ENCODE measurements at places on chromosomes 7 and 10.

GRCh38 chr7:86933295-86933845 is 126.1 kb downstream of the ELAPOR2 start:
- no peak for DNase-seq

GRCh38 chr7:159317294-159317693 is 172.6 kb upstream of the VIPR2 start:
- no peak for DNase-seq

GRCh38 chr7:1130021-1130990 is 29.7 kb downstream of the ZFAND2A start:
- DNase-seq, result no peak

DNA sequence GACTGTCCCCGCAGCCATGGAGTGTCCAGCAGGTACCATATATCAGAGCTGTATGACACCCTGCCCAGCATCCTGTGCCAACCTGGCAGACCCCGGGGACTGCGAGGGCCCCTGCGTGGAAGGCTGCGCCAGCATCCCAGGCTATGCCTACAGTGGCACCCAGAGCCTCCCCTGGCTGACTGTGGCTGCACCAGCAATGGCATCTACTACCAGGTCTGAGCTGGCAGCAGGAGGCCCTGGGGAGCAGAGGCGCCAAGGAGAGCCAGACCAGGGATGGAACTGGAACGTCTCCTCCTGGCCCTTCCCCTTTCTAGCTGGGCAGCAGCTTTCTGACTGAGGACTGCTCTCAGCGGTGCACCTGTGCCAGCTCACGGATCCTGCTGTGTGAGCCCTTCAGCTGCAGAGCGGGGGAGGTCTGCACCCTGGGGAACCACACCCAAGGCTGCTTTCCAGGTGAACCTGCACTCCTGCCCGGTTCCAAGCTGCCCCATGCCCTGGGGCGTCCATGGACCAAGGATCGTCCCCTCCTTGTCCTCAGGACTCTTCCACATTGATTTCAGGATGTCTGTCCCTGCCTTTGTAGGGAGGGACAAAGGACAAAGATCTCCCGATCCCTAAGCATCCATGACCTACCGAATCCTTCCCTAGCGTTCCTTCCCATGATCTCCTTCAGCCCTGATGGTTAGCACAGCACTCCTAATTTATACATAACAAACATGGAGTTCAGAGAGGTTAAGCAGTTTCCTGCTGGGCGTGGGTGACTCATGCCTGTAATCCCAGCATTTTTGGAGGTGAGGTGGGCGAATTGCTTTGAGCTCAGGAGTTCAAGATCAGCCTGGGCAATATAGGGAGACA is 33.3 kb downstream of the EPHB4 start:
- DNase-seq, result no peak

DNA sequence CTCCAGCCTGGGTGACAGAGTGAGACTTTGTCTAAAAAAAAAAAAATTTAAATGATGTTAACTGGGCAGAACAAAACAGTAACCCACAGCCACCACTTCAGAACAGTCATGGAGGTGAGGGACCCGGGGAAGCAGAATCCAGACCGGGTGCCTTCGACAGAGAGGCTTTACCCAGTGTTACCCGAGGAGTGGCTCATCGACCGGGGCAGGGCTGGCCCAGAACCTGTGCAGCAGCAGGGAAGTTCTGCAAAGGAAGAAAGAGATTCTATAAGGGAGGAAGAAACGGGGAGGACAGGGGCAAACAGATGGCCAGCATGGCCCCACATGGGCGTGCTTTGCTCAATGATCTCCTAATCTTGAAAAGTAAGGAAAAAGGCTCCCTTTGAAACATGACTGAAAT is 26.0 kb upstream of the UBE3C start:
- DNase-seq, result no peak

GRCh38 chr7:99287779-99288534 is 15.3 kb downstream of the MYH16 start:
- no peak for DNase-seq

DNA sequence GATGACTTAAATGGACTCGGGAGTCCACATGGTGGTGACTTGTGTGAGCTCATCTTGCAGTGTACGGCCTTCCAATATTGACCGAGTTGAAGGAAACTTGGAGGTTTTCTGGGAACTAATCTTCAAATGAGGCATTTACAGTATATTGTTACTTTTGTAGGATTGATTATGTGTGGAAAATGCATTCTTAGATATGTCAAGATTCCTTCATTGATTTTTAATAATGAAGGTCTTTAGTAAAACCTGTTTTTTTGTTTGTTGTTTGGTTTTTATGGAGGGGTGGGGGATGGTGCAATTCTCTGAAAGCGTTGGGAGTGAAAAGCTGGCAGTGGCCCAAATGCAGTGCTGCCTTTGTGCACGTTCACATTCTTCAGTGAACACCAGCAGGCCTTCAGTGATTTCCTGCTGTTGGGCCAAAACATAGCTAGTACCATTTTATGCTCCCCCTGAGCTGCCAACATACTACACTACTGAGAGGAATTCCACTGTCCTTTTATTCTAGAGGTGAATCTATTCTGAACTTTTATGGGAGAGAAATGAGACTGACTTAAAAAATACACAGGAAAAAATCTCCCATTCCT is 50.4 kb downstream of the CCNY start:
- DNase-seq, result no peak

GRCh38 chr7:35386082-35386815 is 132.3 kb upstream of the TBX20 start:
- DNase-seq, result no peak

Data from stimulated activated CD4-positive, alpha-beta T cell treated with anti-CD3 and anti-CD28 coated beads, TNF-alpha, amount 100 ng/mL, for 4 hours (primary cell).